ENCODE measurements at places on chromosomes 16 and 17. TPM values are rescaled to one million over a fixed set of nuclear protein-coding genes. Genes with fewer than 3 reads are reported as not detected.

DNA sequence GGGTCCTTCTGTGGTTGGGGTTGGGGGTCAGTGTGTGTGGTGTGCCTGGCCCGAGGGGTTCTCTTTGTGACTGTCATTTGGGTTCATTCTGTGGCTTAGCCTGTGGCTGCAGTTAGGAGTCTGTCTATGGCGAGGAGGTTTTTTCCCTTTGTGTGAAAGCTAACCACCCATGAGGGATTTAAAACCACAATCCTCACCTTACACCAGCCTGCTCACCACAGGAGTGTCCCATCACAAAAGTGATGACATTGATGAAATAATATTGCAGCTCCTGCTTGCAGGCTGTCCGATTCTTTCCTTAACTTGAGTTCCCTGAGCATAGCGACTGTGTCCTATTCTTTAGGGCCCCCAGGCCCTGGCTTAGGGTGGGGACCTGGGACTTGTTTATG lies 113.6 kb downstream of the RAP1GAP2 start:
- no peaks in the 10 kb centered on the region for H3K27me3 ChIP-seq
- DNase-seq = no peak
- H3K4me1 ChIP-seq = no peaks in the 10 kb centered on the region
- H3K27ac ChIP-seq = no peak overlapping the region
- no peak overlapping the region for H3K4me3 ChIP-seq
- no peaks in the 10 kb centered on the region for H3K36me3 ChIP-seq

DNA sequence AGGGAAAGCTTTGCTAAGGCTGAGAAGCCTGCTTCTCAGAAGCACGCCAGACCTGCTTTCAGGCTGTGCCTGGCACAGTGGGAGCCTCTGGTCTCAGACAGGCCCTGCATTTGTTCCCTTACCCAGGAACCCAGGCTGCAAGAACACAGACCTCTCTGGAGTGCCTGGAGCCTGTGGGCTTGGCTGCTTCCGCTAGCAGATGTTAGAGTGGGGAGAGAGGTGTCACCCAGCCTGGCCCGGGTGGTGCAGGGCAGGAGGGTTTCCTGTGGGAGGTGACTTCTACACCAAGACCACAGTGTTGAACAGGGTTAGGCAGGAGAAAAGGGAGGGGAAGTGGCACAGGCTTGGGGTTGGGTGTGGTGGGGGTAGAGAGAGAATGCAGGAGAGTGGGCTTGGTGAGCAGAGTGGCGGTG lies 35.8 kb upstream of the ADGRG1 start:
- DNase-seq = no peak
- no peaks in the 10 kb centered on the region for H3K27me3 ChIP-seq
- H3K4me1 ChIP-seq = peaks cover 5% of the 10 kb centered on the region
- no peaks in the 10 kb centered on the region for H3K36me3 ChIP-seq

DNA sequence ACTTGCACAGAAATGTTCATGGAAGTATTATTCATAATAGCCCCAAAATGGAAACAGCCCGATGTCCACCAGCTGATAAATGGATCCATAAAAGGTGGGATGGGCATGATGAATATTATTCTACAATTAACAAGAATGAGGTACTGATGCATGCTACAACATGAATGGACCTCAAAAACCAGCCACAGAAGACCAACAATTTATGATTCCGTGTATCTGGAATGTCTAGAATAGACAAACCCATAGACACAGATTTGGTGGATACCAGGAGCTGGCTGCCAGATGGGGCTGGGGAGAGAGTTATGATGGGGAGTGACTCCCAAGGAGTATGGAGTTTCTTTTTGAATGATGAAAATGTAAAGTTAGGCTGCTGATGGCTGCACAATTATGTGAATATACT lies 10.8 kb upstream of the NAGLU start:
- no peak overlapping the region for H3K4me3 ChIP-seq
- peak overlapping the region; percentile 98 for H3K27ac ChIP-seq
- H3K4me1 ChIP-seq = peaks cover 80% of the 10 kb centered on the region
- peaks cover 5% of the 10 kb centered on the region for H3K36me3 ChIP-seq
- no peak for DNase-seq

DNA sequence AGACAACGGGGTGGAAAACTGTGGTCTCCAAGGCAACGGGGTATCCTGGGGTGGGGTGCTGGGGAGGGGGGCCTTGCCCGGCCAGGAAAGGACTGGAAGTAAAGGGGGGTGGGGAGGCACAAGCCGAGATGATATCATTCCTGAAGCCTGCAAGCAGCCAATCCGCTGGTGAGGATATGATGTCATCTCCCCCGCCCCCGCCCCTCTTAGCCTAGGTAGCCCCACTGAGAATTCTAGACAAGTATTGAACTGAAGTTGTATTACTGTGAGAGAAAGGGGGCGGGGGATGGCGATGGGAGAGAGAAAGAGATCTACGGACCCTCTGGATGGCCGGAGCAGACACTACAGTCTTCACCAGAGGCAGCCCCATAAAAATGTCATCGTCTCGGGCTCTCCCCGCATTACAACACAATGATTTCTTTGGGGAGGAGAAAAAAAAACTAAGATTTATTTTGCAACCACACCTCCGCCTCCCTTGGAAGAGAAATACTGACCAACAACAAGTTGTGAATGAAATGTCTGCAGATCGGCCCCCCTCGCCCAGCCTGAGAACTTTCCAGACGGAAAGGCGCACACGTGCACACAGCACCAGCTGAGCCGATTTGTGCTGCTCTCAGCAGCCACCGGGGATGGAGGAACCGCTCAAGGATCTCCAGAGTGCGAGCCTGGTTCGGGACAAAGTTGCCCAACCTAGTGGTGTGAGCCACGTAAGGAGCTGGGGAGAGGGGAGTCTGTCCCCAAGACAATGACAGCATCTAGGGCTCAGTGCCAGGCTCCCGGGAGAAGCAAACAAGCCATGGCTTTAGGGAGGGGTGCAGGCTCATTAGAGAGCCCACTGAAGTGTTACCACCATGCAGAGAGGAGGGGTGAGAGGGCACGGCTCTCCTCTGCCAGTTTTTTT lies 222.1 kb downstream of the SOX9 start:
- no peak overlapping the region for H3K4me3 ChIP-seq
- no peaks in the 10 kb centered on the region for H3K27me3 ChIP-seq
- no peaks in the 10 kb centered on the region for H3K36me3 ChIP-seq
- DNase-seq = no peak

- H3K4me3 ChIP-seq = no peak overlapping the region
- H3K27ac ChIP-seq = no peak overlapping the region
Observed at GRCh38 chr16:75921281-75921680, 195.0 kb upstream of the CPHXL start.

- H3K4me3 ChIP-seq = no peak overlapping the region
- DNase-seq = no peak
- H3K4me1 ChIP-seq = peaks cover 36% of the 10 kb centered on the region
- H3K27me3 ChIP-seq = no peaks in the 10 kb centered on the region
- peaks cover 17% of the 10 kb centered on the region for H3K36me3 ChIP-seq
Observed at GRCh38 chr17:80929449-80929848, 62.2 kb upstream of the CHMP6 start.

- no peaks in the 10 kb centered on the region for H3K36me3 ChIP-seq
- DNase-seq = no peak
- no peak overlapping the region for H3K4me3 ChIP-seq
- H3K4me1 ChIP-seq = no peaks in the 10 kb centered on the region
- H3K27me3 ChIP-seq = no peaks in the 10 kb centered on the region
Observed at GRCh38 chr17:72706396-72706981, 386.0 kb downstream of the SLC39A11 start.

DNA sequence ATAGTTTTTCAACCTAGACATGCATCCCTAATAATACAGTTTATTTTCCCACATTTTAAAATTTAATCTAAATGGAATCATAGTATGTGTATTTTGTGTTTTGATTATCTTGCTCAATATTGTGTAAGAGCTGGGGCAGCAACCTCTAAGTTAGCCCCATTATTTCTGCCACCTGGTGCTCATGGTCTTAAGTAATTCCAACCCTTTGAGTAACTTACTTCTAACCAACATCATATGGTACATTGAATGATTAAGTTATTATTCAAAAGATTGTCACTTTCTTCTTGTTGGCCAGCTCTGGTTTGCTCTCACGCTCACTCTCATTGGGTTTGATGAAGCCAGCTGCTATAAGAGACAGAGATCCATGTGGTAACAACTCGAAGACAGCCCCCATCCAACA lies 3.9 kb upstream of the KRTAP4-3 start:
- no peak overlapping the region for H3K4me3 ChIP-seq
- H3K27me3 ChIP-seq = peaks cover 5% of the 10 kb centered on the region
- H3K4me1 ChIP-seq = no peaks in the 10 kb centered on the region
- no peak for DNase-seq

GRCh38 chr17:44008205-44008909 lies 3.9 kb downstream of the NAGS start:
- no peak overlapping the region for H3K27ac ChIP-seq
- no peak for DNase-seq
- H3K4me1 ChIP-seq = peaks cover 40% of the 10 kb centered on the region
- H3K4me3 ChIP-seq = no peak overlapping the region
- H3K36me3 ChIP-seq = peaks cover 12% of the 10 kb centered on the region

DNA sequence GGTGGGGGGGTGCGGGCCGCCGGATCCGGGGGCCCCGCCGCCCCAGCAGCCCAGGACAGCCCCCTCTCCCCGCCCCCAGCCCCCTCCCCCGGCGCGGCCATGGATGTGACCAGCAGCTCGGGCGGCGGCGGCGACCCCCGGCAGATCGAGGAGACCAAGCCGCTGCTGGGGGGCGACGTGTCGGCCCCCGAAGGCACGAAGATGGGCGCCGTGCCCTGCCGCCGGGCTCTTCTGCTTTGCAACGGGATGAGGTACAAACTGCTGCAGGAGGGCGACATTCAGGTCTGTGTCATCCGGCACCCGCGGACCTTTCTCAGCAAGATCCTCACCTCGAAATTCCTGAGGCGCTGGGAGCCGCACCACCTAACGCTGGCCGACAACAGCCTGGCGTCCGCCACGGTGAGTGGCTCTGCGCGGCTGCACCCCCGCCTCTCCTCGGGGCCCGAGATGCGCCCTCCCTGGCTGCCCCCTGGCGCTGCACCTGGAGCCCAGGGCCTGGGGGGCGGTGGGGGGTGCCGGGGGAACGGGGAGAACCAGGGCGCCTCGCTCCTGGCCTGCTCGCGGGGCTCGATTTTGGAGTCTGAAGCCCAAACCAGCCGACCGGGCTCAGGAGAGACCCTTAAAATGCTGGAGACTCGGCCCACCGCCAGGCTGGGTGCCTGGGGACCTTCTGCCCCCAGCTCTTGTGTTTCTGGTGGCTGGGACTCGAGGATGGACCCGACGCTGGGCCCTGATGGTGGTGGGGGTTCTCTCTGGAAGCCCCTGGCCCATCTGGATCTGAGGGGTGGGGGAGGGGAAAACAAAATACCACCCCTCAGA lies 744 bp downstream of the CMIP start:
- no peaks in the 10 kb centered on the region for H3K36me3 ChIP-seq
- H3K4me3 ChIP-seq = peak overlapping the region; percentile 86
- DNase-seq = no peak
- H3K4me1 ChIP-seq = peaks cover 51% of the 10 kb centered on the region

The AIPL1 gene
- total RNA-seq = not detected

The PYY gene
- not detected for total RNA-seq

The NPW gene
- total RNA-seq = not detected

The SLC5A10 gene
- not detected for total RNA-seq
